ENCODE measurements at places on chromosomes 16 and 17.

GRCh38 chr17:11330006-11330405 lies 89.0 kb downstream of the SHISA6 start:
- no peak for DNase-seq

DNA sequence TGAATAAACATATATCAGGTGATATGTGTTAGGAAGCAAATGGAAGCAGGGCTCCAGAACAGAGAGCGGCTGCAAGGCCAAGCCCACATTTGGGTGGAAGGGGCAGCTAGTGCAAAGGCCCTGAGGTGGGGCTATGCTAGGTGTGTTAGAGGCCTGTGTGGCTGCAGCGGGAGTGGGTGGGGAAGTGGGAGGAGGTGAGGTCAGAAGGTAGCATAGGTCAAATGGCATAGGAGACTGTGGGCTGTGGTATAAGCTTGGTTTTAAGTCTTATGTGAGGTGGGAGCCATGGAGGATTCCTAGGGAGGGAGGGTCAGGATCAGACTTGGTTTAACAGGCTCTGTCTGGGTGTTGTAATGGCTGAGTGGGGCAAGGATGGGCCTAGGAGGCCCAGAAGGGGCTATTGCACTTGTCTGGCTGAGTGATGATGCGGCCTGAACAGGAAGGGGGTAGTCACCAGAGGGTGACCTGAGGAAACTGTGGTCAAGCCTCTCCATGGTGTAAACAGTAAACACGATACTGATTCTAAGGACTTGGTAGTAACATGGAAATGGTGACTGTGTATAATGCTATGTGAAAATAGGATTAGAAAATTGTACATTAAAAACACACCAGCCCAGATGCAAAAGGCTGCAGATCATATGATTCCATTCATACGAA lies 31.1 kb downstream of the RAI1 start:
- peak; percentile 81 for DNase-seq

- no peak for DNase-seq
These were observed 17.8 kb downstream of the SERPINF1 start for GRCh38 chr17:1779571-1780131.

DNA sequence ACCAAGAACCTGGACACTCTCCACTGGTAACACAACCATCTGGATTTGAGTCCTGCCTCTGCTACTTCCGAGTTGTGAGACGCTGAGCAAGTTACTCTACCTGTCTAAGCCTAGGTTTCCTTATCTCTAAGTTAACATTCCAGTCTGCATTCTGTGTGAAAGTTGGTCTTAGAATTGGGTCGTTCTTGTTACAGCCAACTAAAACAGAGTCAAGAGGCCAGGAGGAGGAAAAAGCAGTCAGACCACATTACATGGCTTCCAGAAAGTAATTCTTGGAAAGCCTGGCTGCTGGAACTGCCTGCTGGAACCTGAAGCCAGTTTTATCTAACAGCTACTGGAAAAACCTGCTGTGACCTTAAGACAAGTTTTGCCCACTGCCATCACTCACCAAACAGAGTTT lies 38.4 kb upstream of the XYLT1 start:
- no peak for DNase-seq

GRCh38 chr17:7910281-7910680 lies 5.8 kb downstream of the RNF227 start:
- no peak for DNase-seq

DNA sequence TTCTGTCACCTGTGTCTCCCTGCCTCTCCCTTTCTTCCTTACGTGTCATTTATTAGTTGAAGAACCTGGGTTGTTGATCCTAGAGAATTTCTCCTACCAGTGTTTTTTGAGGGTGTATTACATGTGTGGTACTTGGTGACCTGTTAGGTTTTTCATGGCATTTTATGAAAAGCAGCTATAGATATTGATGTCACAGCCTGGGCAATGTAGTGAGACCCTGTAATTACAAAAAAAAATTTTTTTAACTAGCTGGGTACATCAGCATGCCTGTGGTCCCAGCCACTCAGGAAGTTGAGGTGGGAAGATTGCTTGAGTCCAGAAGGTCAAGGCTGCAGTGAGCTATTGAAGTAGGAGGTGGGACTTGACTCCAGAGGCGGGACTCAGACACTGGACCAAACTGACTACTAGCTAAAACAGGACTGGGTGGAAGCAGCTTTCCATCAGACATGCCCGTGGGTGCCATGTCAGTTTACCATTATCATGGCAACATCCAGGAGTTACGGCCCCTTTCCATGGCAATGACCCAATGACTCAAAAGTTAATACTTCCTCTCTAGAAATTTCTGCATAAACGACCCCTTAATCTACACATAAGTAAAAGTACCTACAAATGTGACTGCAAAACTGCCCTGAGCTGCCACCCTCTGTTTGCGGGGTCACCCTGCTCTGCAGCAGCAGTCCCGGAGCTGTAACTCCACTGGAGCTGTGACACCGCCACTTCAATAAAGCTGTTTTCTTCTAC lies 311.4 kb downstream of the SNX29 start:
- DNase-seq, result no peak

GRCh38 chr17:66957951-66958579 lies 6.4 kb upstream of the CACNG4 start:
- DNase-seq, result no peak

GRCh38 chr17:48432820-48433775 lies 3.1 kb upstream of the SKAP1 start:
- no peak for DNase-seq

- DNase-seq, result no peak
These were observed 4.9 kb downstream of the TPSG1 start for GRCh38 chr16:1220098-1220728.
